ENCODE measurements at places on chromosomes 7 and 10.

DNA sequence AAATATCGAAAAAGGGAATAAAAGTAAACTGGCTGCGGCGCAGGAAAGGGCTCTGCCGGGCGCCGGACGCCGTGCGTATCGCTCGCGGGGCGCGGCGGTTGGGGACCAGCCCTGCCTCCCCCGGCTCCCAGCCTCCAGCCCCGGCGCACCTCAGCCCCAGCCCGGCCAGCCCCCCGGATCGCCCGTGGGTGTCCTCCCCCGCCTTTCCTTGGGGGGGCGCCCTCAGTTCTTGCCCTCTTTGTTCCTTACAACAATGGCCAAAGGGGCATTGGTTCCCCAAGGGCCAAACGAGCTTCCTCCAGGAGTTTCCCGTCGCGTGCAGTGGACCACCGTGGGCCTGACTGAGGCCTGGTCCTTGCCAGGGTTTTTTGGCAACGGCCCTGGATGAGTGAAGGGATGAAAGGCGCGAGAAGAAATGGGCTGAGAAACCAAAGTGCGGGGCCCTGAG lies 1.2 kb downstream of the MACROH2A2 start:
- no peak for DNase-seq

DNA sequence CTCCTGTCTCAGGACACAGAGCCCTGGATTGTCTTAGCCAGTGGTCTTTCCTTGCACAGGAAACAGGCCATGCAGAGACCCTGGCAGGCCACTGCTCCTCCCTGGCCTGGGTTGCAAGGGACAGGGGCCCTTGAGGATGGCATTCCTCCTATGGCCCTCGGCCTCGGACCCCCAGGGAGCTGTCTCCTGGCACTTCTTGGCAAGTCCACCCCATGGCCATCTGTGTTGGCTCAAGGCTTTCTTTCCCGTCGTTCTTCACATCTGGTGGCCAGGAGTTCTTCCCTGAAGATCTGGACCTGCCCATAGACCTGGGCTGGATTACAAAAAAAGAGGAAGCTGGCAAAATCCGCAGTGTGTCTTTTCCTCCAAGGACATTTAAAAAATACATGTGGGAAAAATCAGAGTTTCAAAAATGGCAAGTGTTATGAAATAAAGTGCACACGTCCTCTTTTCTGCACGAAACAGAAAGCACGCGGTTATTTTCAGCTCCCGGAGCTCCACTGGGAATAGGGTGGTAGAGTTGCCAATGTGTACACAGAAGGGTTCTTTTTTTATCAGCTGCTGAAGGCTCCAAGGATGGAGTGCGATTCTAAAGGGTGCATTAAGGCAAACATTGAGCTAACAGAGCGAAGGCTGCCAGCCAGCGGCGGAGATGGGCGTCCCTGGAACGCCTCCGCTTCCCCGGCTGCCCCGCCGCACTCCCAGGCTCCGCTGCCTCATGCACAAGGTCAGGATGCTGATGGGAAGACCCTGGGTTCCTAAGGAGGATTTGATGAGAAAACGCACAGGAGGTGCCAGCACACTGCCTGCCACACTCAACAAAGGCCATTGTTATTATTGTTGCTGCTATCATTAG lies 62.8 kb upstream of the FAM20C start:
- DNase-seq: no peak

GRCh38 chr7:17668122-17668521 lies 272.2 kb downstream of the SNX13 start:
- DNase-seq: no peak

- peak; percentile 28 for DNase-seq
Observed at GRCh38 chr7:16078076-16078952, 343.0 kb downstream of the CRPPA start.

DNA sequence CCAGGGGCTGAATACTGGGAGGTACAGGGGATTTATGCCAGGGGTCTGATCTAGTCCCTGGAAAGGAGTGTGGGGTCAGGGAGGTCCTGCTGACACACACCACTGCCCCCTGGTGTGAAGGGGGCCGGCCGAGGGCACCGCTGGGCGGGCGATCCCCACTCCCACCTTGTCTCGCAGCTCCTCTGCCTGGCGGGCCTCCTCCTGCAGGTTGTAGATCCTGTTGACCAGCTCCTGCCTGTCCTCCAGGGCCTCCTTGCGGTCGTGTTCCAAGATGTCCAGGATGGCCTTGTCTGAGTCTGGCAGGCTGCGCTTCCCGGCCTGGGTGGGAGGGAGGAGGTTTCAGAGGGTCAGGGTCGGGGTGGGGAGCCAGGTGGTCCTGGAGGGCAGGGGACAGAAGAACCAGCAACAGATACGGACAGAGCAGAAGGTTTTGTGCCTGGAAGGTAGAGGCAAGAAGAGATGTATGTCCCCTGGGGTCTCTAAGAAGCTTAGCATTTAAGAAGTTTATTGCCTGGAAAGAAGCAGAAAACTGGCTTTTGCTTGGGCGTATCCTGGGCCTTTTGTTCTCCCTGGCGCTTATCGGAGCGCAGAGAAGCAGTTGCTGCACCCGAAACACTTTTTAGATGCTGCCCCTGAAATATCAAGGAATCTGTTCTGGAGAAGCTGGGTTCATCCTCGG lies 94.5 kb upstream of the GNA12 start:
- no peak for DNase-seq

DNA sequence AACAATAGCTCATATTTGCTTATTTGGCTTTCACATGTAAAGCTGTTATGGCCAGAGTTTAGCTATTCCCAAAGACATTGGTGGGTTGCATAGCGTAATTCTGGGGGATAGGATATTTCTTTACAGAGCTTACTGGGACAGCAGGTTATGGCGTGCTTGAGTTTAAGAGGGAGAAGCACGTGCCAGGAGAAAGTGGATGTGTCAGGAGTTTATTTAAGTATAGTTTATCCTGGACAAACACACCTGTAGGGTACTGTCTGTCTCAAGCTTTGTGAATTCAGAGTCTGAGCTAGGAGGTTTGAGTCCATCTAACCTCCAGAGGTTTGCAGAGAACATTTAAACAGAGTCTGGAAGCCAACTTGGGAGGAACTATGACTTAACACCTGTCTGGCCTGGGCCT lies 21.3 kb downstream of the GBF1 start:
- no peak for DNase-seq

All from OCI-LY7 (cell line).